ENCODE measurements at places on chromosomes 3 and 15.
A peak's percentile ranks its signal among the peaks of the same experiment; 100 is the strongest.

- no peak for DNase-seq
These were observed 20.8 kb downstream of the CLDN18 start for GRCh38 chr3:138030734-138031280.

DNA sequence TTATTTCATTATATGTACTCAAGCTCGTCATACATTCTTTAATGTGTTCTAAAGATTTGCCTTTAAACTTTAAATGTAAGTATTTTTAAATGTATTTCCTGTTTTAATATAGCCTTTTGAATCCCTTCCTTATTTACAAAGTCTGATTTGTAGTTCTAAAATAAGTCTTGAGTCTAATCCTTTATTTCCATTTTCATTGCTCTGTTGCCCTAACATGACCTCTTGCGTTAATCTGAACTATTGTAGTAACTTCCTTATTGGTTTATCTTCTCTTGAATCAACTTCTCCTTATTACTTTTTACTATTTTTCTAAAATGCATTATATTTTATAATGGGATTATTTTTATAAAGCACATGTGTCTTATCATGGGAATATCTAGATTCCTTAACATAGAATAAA is 24.0 kb downstream of the KNL1 start:
- no peak for DNase-seq

DNA sequence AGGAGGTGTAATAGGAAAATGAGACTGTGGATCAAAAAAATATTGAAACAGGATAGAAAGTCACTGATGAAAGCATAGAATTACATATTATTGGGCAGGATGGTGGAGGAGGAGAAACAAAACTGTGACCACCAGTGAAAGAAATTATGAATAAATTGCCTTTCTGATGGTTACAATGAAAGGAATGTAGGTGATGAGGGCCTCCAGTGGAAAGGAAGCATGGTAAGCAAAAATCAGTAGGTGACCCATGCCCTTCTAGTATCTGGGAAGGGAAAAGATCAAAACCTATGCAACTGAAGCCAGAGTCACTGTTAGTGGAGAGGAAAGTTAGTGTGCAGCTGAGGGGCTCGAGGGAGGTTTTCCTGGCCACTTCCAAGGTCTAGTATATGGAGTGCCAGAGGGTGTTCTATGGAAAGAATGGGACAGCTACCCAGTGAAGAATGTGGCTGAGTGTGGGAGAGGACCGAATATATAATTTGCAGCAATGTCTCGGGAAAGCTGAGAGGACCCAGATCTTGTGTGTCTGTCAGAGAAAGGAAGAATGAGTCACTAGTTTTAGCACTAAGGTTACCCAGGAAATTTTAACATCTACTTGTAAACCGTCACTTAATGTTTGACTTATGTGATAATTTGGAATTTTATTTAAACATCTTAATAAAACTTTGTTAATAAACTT is 146.2 kb downstream of the NFKBIZ start:
- peak; percentile 27 for DNase-seq

GRCh38 chr3:13715961-13716360 is 163.9 kb downstream of the WNT7A start:
- DNase-seq, result peak; percentile 0

GRCh38 chr3:85838921-85839320 is 880.1 kb downstream of the CADM2 start:
- no peak for DNase-seq

- no peak for DNase-seq
These were observed 25.4 kb downstream of the CYP8B1 start for GRCh38 chr3:42850263-42850662.

DNA sequence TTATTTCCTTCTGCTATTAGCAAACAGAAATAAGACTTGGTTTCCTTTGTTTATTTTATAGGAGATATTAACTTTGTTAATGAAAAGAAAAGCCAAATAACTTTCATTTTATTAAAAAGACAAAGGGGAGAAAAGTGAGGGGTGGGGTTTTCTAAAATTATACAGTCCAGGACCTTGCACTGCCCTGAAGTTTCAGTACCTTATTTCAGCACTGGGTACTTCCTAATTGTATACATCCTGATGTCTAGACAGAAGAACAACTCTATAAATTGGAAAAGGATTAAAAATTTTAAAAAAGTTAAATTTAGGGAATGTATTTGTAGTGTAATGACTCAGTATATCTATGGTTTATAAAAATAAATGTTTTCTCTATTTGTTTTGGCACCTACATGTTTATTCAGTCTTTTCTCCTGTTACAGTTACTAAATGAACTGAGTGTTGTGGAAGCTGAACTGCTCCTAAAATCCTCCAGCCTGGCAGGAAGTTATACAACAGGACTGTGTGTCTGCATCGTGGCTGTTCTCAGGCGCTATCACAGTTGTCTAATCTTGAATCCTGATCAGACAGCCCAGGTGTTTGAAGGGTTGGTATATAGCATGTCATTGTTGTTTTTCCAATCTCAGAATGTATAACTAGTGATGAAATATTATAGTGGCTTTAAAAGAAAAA is 27.6 kb upstream of the P2RY13 start:
- no peak for DNase-seq
